ENCODE measurements at places on chromosomes 6 and 20.

- no peak for DNase-seq
Measured at GRCh38 chr6:56552187-56553130, 90.2 kb downstream of the DST start.

DNA sequence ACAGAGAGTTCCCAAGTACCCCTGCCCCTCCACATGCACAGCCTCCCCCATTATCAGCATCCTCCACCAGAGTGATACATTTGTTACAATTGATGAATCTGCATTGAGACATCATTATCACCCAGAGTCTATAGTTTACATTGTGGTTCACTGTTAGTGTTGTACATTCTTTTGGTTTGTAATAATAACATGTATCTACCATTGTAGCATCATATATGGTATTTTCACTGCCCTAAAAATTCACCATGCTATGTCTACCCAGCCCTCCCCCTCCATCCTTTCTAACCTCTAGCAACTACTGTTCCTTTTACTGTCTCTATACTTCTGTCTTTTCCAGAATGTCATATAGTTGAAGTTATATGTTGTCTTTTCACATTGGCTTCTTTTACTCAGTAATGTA is 273.9 kb upstream of the RNF217 start:
- DNase-seq: no peak

- DNase-seq: no peak
Measured at GRCh38 chr6:99416892-99417767, 8.0 kb downstream of the PNISR start.

GRCh38 chr6:125611573-125612344 is 137.7 kb upstream of the HEY2 start:
- peak; percentile 79 for DNase-seq

DNA sequence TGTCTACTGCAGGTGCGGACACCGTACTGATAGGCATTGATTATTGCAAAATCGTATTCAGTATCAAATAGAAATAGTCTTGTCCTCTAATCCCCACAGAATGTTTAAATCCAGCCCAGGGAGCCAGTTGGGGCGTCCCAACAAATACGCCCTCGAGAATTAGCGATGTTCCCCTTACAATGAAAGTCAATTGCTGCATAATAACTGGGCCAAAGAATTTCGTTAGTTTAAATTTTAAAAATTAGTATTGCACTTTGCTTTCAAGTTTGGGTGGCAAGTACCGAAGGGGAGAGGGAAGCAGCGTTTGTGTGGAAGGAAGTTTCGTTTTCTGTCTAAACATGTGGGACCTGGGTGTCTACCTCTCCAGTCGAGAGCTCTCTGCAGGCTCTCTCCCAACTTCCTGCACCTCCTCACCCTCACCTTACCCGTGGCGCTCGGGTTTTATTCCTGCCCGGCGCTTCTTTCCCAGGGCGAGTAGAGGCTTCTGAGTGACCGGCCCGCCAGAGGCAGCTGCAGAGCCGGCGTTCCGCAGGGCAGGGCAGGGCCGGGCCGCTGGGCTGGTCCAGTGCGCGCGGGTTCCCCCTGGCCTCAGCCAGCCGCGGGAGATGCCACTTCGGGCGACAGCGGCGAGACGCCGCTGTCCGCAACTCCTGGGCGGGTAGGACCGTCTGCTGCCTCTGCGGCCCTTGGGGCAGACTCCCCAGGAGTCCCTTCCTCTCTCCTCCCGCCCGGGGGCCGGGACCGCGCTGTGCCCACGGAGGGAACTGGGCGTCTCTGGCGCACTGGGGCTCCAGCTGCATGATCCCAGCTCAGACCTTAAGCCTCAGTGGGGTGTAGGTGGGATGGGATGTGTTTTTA is 862 bp upstream of the TFAP2C start:
- no peak for DNase-seq

- no peak for DNase-seq
Measured at GRCh38 chr6:93341900-93342613, 77.3 kb downstream of the EPHA7 start.

DNA sequence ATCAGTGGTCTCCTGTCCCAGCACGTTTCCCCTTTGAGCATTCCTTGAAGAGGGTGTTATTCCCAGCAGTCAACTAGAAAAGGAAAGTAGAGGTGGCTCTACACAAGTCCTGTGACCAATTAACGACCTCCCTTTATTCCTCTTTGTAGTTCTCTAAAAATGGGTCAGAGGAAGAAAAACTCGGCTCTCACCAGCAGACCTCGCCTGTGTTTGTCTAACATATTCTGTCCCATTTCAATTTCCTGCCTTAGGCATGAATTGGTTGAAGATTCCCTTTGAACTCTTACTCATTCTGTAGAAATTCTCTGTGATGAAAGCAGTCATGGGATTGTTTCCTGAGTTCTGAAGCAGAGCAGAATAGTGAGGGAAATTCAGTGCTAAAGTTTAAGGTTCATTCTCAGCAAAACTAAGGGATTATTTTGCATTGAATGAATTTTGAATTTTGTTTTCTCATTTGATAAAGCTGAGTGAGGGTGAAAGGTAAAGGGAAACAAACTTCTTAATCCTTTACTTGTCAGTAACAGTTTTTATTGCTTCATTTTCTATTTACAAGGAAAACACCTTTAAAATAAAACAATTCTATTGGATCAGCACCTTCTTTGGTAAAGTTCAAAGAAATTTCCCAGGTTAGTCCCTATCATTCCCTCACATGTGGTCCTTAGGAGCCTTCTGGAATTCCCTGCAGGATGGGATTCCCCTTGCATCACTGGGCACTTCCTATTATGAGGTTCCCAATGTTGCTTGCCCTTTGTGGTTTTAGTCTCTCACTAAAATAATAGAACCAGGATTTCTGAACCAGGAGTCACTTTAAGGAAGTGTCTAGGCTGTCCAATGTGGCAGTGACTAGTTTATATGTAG is 105.8 kb downstream of the SLX4IP start:
- DNase-seq: no peak

GRCh38 chr6:75863001-75863400 is 114.0 kb downstream of the MYO6 start:
- no peak for DNase-seq

DNA sequence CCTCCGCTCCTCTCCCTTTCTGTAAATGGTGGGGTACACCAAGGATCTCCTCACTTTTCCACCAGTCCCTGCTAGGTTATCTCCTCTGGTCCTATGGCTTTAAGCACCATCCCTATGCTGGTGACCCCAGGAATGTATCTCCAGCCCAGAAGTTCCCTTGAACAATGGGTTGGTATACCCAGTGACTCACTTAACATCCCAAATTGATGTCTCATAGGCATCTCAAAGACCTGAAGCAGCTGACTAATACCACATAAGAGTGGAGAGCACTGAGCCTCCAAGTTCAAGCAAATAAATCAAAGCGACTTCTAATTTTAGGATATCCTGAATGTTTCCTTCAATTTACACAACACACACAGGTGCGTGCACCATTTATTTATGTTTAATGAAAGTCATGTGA is 48.3 kb downstream of the ADGRF1 start:
- DNase-seq: no peak

DNA sequence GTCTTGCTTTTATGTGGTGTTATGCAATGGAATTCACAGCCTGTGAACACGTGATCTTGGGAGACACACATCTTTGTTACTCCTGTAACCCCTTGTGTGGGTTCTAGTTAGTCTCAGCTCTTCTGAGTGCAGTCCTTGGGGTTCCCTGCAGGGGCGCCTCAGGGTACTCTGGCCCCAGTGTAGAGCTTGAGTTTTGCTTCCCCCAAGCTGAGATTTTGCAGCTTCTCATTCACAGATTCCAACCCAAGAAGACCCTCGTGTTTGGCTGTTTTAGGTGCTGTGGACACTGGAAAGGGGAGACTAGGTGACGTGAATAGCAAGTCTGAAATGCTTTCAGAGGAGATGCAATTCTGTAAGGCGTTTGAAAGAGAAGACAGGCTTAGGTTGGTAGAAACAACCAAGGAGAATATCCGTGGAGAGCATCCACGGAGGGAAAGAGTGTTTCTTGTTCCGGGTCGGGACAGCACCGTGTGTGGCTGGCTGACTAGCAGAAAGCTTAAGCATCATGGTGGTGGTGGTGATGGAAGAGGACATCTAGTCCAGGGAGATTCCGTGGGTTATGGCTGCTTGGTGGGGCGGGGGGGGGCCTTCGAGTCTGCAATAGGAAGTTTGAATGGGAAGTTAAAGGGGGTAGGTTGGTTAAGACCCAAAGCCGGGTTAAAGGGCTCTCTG is 30.1 kb downstream of the DUSP22 start:
- DNase-seq: no peak

- DNase-seq: no peak
Measured at GRCh38 chr20:22673467-22673866, 89.1 kb upstream of the FOXA2 start.

DNA sequence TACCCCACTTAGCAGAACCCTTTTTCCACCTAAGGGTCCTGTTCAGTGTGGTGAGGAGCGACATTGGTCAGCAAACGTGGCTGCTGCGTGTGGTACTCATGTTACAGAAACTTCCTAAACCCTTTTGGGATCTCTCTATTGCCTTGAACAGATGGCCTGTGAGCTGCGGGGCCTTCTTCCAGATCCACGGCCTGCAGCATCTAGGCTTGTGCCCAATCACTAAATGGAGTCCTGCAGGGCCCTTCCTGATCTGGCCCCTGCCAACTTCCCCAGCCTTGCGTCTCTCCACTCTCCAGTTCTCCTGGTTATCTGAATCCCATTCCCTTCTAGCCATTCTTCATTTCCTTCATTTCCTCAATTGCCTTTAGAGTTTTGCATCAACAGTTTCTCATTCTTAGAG is 85.6 kb downstream of the PDE7B start:
- no peak for DNase-seq

- DNase-seq: no peak
Measured at GRCh38 chr6:68087399-68088133, 547.5 kb upstream of the ADGRB3 start.

DNA sequence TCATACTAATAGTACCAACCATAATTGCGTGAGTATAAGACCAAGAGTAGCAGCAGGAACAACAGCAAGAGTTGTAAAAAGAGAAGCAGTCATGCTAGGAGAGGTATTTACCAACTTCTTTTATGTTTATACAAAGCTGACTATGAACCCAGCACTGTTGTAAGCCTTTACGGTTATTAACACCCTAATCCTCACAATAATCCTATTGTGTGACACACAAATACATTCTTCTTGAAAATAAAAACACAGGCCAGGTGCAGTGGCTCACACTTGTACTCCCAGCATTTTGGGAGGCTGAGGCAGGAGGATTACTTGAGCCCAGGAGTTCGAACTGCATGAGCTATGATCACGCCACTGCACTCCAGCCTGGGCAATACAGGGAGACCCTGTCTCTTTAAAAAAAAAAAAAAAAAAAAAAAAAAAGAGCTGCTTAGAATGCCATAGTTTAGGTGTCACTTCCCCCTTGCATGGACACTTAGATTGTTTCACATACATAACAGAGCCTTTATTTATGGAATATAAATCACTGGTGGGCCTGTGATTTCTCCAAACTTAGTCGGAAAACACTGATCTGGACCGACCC is 20.2 kb downstream of the HCK start:
- no peak for DNase-seq

DNA sequence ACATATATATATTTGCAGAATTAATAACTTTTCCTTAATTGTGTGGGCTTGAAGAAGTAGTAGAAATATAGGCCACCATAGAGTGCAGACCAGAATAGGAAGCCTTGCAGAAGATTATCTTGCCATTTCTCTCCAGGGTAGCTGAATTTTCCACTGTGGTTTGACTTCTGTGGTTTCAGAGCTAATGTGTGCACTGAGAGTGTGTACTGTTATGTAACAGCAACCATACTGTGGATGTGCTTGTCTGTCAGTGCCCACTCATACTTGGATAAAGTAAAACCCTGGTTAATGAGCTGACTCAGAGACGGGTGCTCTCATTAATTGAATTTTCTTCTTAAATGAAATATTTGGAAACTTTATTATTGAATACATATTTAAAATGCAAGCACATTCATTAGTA is 57.2 kb downstream of the CEP43 start:
- DNase-seq: no peak

- DNase-seq: no peak
Measured at GRCh38 chr20:57097245-57097915, 169.1 kb downstream of the BMP7 start.

GRCh38 chr20:22619272-22619671 is 34.9 kb upstream of the FOXA2 start:
- no peak for DNase-seq

- no peak for DNase-seq
Measured at GRCh38 chr20:41428285-41428684, 61.7 kb upstream of the EMILIN3 start.

- no peak for DNase-seq
Measured at GRCh38 chr6:105680131-105680530, 277.2 kb upstream of the PREP start.

DNA sequence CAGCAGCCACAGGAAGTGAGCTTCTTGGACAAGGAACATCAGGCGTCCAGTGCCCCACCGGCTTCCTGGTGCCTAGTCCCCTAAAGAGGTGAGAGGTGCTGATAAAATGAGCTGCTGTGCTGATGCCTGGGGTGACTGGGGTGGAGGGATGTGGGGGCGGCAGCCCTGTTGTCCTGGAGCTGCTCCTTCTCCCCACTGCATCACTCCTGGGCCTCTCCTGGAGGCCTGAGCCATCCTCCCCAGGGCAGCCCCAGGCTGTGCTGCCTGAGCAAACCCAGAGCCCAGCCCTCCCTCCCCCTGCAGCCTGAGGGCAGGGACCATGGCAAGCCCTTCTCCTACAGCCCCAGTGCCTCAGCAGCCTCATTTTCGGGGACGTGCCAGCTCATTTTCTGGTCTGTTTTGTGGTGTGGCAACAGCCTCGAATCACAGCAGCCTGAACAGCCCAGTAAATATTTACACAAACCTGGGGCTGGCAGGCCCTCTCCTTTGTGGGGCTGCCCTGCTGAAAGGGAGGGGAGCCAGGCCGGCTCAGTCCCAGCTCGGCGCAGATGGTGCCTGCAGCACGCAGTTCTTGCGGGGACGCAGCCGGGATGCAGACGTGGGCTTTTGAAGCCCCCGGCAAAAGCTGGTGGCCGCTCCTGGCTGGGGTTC is 259.9 kb downstream of the DLL1 start:
- DNase-seq: peak; percentile 60

GRCh38 chr6:19736066-19736465 is 101.1 kb upstream of the ID4 start:
- no peak for DNase-seq

- DNase-seq: no peak
Measured at GRCh38 chr6:110529355-110529754, 52.9 kb upstream of the SLC22A16 start.

DNA sequence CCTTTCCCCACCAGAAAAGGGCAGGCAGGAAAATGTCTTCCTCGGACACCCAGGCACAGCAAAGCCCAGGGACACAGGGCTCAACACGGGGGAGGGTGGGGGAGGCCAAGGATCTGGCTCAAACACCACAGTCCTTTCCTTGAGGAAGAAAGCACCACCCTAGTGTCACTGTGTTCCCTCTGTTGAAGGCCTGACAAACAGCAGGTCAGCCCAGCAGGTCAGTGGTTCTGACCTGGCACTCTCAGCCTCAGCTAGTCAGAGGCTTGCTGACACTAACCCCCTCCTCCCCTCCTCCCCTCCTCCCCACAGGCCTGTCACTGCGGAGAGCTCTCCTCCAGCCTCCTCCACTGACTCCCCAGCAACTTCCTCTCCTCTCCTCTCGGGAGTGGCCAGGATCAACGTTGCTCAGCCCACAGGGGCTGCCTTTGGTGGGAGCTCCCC is 239.6 kb downstream of the LRFN2 start:
- DNase-seq: no peak

- no peak for DNase-seq
Measured at GRCh38 chr6:39530201-39530759, 194.9 kb downstream of the KIF6 start.
